AG20443 (cell line): ENCODE measurements at places on chromosomes 2 and 18.

- no peak for DNase-seq
Measured at GRCh38 chr2:148983896-148984295, 54.6 kb upstream of the LYPD6B start.

GRCh38 chr2:3466482-3466863 is 52.9 kb downstream of the ADI1 start:
- DNase-seq: no peak

GRCh38 chr2:240140511-240140910 is at the start of gene OTOS:
TSS of gene OTOS (minus strand) at chr2:240140658. CDS start at chr2:240140326, 332 bp downstream.
- DNase-seq: no peak

DNA sequence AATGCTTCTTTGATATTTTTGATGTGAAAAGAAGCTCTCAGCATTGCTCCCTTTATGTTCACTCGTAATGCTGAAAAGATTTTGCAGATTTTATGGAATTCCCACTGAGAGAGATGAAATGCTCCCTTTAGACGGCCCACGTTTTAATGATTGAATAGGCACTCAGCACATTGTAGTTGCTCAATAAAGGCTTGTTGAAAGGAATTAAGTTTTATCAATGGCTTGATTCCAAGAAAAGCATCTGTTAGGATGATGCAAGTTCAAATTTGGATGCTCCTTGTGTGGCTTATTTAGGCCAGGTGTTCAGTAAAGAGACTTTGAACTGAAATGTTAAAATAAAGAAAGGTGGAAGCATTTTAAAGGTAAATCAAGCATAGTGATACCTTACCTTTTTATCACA is 725.1 kb downstream of the EPHA4 start:
- no peak for DNase-seq

GRCh38 chr2:178998539-178998938 is 51.4 kb downstream of the CCDC141 start:
- no peak for DNase-seq

DNA sequence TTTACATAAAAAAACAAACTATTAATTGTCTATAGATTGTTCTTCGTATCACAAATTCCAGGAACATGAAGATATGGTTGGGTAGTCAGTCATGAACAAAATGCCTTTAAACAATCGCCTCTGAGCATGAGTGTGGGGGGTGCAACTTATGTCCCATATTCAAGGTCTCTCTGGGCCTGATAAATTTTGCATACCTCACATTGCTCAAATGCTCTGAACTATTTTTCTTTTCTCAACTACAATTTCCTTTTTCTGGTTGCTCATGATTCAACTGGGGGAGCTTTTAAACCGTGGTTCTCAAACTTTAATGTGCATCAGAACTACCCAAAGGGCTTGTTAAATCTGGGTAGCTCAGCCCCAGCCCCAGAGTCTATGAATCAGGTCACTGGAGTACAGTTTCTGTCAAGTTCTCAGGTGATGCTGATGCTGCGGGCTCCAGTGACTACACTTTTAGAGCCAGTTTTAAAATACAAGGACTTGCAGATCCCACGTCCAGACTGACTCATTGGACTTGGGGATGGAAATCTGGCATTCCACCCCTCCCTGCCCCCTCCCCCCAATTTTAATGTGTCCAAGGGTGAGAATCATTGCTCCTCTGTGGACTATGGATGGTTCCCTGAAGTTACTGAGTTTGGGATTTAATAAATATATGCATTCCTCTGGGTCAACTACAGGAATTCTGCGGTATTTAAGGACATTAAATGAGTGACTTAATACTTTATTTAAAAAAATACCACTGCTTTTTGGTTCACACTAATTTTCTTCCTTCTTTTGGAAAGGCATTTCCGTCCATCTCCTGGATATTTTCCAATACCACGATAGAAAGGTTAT is 1.5 kb upstream of the GPD2 start:
- no peak for DNase-seq

DNA sequence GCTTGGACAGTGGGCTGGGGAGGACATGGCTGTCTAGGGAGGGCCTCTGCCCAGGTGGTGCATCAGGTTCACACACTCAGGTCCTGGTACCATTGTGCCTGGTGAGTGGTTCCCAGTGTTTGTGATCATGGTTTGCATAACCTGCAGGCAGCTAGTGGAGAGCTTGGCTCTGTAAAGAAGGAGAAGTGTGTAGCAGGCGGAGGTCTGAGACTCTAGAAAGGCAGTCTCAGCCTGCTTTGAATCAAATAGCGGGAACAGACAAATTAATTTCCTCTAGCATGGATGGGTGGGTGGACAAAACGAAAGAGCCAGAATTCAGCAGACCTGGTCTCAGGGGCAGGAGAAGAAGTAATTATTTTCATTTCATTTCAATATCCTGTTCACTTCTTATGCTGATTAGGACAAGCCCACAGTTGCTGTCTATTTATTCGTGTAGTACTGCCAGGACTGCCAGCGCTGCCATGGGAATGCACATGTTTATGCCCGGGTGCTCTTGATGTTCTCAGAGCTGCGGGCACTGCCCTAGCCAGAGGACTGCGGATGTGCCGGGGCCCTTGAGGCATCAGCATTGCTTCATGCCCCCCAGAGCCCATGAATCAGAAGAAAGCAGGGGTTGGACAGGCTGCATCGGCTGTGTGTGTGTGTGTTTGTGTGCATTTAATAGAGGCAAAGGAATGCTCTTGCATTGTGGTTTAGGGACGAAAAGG is 45.4 kb upstream of the DLX2 start:
- DNase-seq: peak; percentile 70

GRCh38 chr2:84085562-84085961 is 373.5 kb downstream of the SUCLG1 start:
- no peak for DNase-seq

GRCh38 chr2:28035816-28036215 is 145.3 kb downstream of the BABAM2 start:
- no peak for DNase-seq

DNA sequence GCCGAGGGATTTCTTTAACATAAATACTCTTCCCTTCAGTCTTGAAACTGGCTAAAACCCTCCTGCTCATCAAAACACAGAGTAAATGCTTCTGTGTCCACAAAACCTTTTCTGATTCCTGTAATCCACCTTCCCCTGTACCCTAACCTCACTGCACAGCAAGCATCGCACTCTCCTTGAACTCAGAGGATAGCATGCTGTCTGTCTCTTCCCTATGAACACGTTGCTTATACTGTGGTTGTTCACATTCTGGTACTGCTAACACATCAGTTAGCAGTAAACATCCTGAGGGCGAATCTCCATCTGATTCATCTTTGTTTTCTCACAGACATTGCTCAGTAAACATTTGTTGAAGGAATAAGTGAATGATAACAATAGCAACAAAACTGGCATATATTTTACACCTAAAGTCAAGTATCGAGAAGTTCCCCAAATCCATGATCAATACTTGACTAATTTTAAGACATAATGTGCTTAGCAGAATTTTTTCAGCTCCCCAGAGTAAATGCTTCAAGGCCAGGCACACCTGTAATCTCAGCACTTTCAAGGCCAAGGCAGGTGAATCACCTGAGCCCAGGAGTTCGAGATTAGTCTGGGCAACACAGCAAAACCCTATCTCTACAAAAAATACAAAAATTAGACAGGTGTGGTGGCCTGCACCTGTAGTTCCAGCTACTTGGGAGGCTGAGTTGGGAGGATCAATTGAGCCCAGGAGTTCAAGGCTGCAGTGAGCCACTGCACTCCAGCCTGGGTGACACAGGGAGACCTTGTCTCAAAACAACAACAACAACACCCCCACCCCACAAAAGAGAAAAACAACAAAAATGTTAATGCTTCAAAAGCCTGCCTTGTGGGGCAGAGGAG is 45.6 kb upstream of the LPIN2 start:
- DNase-seq: no peak

- DNase-seq: no peak
Measured at GRCh38 chr2:33250417-33251029, 225.9 kb upstream of the RASGRP3 start.

GRCh38 chr2:55751966-55752365 is 58.3 kb upstream of the PNPT1 start:
- DNase-seq: peak; percentile 20

- no peak for DNase-seq
Measured at GRCh38 chr2:25258847-25259736, 82.6 kb downstream of the DNMT3A start.

GRCh38 chr2:218430721-218431120 is 11.8 kb downstream of the VIL1 start:
- DNase-seq: no peak

DNA sequence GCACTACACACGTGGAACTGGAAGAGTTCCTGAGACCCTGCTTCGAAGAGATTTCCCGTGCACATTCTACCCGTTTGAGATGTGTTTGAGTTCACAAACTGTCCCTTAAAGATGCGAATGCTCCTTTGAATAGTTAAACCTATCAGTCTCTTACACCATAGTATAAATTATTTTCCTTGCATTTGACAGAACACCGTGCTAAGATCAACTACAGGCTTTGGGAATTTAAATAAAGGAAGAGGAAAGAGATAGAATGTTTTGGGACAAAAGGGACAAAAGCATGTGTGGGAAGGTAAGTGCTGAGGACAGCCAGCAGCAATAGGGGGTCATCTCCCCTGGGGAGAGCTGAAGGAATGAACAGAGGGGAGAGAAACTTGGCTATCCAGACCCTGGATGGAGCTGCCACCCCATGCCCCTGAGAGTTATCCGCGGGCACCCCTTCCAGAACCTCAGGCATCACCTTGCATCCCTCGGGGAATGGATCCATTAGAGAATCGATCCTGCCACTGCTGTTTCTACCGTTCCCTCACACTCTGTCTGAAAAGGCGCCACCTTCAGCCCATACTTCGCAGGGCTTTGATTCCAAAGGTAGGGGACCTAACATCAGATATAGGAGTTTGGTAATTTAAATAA is 888 bp upstream of the ADCY3 start:
- no peak for DNase-seq

DNA sequence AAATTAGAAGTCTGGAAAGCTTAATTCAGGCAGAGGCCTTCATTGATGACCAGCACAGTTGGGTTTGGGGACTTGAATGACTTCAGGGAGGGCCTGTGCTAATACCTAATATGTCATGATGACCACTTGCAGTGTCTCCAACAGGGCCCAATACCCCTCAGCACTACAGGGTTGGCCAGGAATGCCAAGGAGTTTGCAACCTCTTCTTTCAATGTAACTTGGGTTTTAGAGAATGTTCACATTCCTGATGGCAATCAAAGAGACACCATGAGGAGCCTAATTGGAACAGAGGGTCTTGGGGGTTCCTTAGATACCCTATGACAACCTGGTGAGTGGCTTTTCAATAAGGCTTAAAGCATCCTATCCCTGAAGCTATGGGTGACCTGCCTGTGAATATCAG is 52.4 kb upstream of the ST8SIA3 start:
- DNase-seq: no peak

DNA sequence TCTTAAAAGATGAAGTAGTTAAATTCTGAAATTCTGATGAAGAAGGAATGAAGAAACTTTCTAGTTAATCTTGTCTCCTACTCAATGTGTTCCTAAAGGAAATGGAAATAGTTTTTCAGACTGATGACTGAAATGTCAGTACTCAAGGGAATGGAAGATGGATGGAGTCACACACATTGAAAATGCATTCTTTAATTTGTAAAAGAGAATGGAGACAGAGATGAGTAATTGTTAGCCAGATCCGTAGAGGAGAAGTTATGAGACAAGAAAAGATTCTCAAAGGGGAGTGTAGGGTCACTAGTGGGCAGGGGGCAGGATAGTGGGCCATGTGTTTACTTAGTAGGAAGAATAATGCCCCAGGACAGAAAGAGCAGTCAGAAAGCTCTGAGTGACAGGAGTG is 13.3 kb downstream of the ZSWIM2 start:
- no peak for DNase-seq

DNA sequence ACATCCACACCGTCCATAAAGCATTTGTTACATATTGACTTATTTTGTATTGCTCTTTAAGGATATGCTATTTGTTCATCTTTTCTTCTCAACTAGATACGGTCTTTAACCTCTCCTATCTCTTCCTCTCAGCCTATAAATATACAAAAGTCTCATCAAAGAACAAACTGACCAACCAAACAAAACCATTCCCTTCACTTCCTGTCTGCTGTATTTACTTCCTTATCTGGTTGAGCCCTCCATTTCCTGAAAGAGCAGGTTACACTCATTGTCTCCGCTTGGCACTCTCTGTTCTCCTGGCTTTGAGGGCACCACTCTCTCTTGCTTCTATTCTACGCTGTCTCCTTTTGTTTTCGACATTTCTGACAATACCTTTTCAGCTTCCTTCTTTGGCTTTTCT is 431.9 kb upstream of the TCF4 start:
- no peak for DNase-seq

DNA sequence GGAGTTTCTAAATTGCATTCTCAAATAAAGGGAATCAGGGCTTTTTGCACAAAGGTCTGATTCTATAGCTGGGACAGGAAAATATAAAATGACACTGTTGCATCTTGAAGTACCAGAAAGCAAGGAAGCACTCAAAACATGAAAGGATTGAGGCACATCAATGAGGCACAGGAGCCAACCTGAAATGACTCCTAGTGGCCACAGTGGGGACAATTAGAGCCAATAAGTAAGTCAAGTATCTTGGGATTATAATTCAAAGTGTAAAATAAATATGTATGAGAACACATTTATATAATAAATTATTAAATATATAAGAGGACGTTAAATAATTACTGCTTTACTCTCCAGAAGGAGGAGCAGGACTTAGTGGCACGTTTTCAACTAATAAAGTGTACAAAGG is 1259.5 kb upstream of the CDH2 start:
- DNase-seq: no peak

DNA sequence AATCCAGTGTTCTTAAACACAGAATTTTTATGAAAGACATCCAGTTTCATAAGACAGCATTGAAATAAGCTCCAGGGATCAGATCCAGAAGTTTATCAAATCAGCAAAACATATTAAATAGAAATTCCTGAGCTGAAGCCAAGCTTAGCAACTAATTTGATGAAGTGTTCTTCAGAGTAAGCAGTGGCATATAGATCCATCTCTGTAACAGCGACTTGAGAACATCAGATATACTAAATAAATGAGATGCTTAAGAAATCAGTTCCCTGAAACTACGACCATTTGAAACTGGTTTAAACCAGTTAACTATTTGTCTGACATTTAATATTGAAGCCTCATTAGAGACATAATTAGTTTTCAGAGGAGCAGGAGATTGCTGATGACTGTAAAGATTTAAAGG is 34.1 kb downstream of the PPP1R1C start:
- no peak for DNase-seq

DNA sequence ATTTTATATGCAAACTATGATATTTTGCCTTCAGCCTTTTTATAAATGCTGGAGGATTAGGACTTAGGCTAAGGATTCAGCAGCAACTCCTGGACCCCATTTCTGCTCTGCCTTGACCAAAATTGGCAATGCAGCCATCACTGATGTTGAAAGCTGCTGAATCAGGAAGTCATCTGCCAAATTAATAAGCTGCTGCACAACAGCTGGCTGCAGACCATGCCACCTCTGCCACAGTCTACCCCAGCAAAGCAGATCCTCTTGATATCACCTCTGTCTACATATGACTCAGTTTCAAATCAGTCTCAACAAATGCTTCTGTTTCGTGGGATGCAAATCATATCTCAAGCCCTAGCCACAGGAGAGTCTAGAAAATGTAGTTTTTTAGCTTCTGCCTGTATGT is 7.1 kb upstream of the SOS1 start:
- DNase-seq: peak; percentile 37
